ENCODE measurements at places on chromosomes 1 and 21.

- DNase-seq: no peak
These were observed 70.0 kb upstream of the B3GALT5 start for GRCh38 chr21:39542736-39543135.

DNA sequence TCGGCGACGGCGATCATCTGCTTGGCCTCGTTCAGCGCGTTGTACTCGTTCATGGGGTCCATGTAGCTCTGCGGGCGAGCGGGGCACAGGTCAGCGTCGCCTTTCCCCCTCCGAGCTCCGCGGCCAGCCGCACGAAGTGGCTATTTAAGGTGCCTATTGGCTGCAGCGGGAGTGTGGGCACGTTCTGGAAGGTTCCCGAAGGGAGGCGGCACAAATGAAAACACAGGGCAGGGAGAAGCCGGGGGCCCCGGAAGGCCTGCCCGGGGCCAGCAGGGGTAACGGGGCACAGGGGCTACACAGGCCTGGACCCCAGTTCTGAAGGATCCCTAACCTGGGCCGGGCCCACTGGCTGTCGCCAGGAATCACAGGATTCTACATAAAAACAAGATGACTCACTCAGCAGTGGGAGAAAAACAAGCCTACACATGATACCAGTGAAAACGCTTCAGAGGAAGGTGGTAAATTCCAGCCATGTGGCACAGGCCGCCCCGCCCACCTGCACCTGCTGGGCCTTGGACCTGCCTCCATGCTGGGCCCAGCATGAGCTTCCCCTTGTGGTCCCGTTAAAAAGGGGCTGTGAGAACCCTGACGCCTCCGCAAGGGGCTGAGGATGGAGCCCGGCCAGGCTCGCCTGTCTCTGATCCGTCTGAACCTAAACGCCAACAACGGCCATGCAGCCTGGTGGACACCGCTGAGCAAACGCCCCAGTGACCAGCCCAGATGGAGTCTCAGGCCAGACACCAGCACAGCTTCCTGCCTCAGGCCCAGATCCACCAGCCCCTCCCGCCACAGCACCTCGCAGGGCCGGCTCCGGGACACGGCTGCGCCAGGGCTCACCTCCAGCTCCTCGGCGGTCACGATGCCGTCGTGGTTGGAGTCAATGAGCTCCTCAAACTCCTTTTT, 3.9 kb upstream of the TNFRSF4 start:
- no peak for DNase-seq

DNA sequence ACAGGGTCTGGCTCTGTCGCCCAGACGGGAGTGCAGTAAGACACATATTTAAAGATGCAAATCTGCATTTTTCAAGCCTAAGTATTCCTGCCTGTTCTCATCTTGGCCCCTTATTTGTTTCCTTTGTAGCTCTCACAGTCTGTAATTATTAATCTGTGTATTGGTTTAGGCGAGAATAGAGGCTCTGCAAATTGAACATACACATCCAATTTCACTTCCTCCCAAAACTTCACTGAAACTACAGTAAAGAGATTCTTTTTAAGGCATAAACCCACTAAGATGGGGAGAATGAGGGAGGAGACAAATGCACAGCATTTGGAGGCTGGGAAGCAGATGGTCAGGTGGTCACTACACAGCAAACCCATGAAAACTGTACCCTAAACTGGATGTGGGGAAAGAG, 21.0 kb downstream of the HMGN2 start:
- DNase-seq: no peak

- DNase-seq: no peak
These were observed 126.8 kb downstream of the HIVEP3 start for GRCh38 chr1:41791667-41792484.

- no peak for DNase-seq
These were observed 26.6 kb downstream of the KNCN start for GRCh38 chr1:46524843-46525242.

GRCh38 chr1:113918243-113918642, 10.9 kb upstream of the HIPK1 start:
- DNase-seq: no peak

- no peak for DNase-seq
These were observed 26.9 kb downstream of the RAD54L start for GRCh38 chr1:46274225-46275029.

DNA sequence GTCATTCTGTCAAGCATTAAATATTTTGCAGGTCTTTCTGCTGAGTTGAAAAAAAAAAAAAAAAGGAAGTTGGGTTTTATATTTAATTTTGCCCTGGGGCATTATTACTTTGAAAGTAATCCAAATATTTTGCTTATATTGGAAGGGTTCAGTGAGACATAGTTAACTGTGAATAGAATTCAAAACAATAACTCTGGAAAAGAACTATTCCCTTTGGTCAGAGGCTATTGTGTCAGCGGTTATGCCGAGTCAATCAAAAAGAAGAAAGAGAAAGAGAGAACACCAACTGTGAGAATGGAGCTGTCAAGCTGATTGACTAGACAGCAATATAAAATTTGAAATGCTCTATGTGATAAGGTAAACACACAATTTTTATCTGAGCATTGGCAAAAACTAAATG, 761.7 kb downstream of the ADGRL2 start:
- no peak for DNase-seq

- no peak for DNase-seq
These were observed 30.5 kb upstream of the PIK3CD start for GRCh38 chr1:9621032-9621431.

DNA sequence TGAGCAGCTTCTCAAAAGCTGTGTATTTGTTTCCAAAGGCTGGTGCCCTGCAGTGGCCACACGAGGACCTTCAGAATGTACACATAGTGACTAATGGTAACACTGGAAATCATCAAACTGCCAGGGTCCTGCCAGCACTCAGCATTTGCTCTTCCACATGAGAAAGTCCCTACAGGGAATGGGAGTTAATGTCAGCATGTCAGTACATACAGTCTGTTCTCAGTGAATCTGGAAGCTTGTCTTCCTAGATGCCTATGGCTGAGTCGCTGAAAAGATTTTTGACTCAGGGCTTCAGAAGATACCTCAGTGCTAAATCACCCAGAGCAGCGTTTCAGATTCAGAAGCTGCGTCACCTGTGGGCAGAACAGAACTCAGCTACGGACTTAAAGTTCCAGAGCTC, 108.2 kb downstream of the CDC7 start:
- no peak for DNase-seq

- DNase-seq: no peak
These were observed 53.4 kb downstream of the DPH5 start for GRCh38 chr1:100972185-100972584.

DNA sequence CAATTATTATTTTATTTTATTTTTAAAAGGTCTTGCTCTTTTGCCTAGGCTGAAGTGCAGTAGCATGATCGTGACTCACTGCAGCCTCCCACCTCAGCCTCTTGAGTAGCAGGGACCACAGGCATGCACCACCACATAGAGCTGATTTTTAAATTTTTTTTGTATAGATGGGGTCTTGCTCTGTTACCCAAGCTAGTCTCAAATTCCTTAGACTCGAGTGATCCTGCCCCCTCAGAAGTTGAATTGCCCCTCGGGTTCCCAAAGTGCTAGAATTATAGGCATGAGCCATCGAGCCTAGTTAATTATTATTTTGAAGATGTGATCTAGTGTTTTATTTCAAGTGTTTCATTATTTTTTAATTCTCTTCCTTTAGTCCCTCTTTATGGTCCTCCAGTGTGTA, 12.2 kb downstream of the MSH4 start:
- DNase-seq: no peak

DNA sequence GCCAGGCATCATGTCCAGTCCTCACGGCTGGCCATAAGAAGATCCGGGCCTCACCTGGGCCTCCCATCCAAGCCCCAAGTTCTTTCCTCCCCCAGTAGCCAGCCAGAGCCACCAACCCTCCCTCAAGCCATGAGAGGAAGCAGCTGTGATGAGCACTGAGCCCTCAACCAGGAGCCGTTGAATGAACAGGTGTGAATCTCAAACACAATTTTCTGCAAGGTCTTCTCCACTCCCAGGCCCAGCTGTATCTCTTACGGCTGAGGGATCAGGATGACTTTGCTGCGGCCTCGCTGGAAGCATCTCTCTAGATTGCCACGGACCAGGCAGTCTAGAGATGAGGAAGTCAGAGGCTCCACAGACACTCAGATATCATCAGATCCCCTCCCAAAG, 9.8 kb upstream of the CLDN14 start:
- no peak for DNase-seq

DNA sequence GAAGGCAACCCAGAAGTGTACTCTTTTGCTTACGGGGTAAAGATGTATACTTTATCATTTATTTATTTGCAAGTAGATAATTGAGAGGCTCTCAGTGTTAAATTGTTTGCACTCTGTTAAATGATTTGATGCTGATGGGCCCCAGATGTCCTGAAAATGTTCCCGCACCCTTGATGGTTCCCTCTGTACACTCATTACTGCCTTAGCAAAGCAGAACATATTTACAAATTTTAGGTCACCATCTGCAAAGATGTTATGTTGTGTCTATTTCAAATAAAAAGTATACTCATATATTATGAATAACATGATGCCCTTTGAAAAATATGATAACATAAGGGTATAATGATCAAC, 240.5 kb upstream of the SNX7 start:
- no peak for DNase-seq

- DNase-seq: no peak
These were observed 9.9 kb upstream of the RSRP1 start for GRCh38 chr1:25257196-25257595.

DNA sequence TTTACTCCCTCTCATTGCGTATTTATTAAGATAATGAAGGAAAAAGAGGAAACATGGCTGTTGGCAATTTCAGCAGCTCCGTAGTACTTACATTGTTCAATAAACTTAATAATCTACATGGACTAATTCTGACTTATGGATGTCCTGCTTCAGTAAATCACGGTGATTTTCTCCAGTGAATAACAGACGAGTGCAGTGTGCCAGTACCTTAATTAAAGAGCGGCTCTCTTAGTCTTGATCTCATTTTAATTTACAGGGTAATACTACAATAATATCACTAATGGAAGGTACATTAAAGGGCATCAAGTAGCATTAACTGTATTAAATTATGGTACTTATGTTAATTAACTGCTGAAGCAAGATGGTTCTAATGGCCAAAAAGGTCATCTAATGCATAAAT, 187.2 kb downstream of the NTNG1 start:
- no peak for DNase-seq

DNA sequence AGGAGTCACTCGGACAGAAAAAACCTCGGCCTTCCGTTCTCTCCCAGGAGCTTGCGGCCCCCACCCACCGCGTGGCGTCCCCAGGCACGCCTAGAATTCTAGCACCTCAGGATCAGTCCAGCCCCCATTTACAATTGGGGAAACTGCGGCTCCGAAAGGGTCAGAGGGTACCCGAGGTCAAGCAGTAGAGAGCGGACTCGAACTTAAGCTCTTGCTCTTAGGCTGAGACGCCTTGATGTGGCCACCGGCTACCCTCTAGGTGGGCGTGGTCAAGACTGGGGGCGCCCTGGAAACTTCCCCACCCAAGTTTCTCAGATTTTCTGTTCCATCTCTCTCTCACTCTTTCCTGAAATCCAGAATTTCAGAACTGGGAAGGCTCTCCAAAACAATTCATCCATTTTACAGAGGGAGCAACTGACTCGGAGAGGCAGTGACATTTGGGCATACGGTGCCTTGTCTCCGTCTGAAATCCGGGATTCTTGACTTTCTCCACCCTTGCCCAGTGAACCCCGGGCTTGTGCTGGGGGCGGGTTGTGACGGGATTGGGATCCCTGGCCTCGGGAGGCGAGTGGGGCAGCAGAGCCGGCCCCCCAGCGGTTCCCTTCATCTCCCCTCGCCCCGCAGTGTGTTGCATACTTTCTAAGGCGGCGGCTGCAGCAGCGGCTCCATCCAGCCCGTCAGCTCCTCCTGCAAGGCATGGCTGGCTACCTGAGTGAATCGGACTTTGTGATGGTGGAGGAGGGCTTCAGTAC, 777 bp downstream of the AZIN2 start:
- no peak for DNase-seq

DNA sequence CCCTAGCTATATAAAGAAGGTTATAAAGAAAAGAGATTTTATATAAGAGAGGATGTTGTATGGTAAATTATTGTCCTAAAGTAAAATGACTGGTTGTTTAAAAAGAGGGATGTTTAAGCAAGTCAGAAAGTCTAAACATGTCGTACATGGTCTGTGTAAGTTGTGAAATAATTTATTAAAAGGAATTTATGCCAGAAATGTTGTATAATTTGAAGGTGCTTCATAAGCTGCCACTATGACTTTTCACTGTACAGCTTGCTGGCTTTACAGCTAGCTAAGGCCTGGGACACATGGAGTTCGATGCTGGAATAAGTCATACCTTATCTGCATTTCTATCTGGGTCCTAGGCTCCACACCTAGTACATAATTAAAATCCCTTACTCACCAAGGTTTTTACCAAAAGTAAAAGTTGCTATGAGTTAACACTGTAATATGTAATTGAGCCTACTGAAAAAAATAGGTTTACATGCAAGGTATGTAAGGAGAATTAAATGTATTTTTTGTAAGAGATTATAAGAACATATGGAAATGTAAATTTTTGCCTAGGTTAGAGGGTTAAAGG, 59.0 kb upstream of the EDEM3 start:
- DNase-seq: no peak
